ENCODE measurements at places on chromosomes 3 and 15.

GRCh38 chr15:41734079-41734478 is 40.2 kb upstream of the MAPKBP1 start:
- DNase-seq, result no peak

GRCh38 chr3:142778541-142778940 is 54.7 kb downstream of the TRPC1 start:
- DNase-seq, result no peak

GRCh38 chr3:94070341-94070911 is 7.6 kb downstream of the NSUN3 start:
- DNase-seq, result no peak

DNA sequence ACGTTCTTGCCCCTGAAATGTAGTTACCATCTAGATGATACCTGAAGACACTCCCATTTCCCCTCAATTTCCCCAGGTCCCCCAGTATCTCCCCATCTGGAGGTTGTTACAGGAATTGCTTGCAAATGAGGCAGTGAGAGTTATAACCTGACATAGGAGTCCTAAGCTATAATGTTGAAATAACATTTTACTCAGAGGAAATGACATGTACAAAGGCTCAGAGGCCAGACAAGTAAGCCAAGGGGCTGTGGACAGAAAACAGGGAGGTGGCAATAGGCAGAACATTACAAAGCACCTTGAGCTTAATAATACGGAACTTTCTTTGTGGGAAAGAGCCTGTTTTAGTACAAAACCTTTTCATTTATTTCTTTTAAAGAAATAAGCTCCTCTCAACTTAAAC is 171.9 kb downstream of the FRMD5 start:
- DNase-seq, result no peak

- no peak for DNase-seq
Measured at GRCh38 chr3:124780356-124780755, 50.1 kb downstream of the UMPS start.

All from effector memory CD8-positive, alpha-beta T cell (primary cell).